ENCODE measurements at places on chromosomes 6 and 20. TPM values are rescaled to one million over a fixed set of nuclear protein-coding genes. Genes with fewer than 3 reads are reported as not detected.

Gene BPIFB1
- not detected for total RNA-seq

Gene IRAK1BP1
- 4.4 TPM for total RNA-seq

Gene HLA-DPA1
- total RNA-seq: 1.0 TPM

Gene HEY2
- not detected for total RNA-seq

Data from fibroblast of lung (primary cell).